ENCODE measurements at places on chromosomes 7 and 10.

- no peak for DNase-seq
Measured at GRCh38 chr7:33880787-33881186, 24.6 kb upstream of the BMPER start.

GRCh38 chr10:113340282-113340681, 212.6 kb upstream of the HABP2 start:
- DNase-seq: no peak

GRCh38 chr7:37988721-37989650, 68.5 kb downstream of the EPDR1 start:
- DNase-seq: no peak

DNA sequence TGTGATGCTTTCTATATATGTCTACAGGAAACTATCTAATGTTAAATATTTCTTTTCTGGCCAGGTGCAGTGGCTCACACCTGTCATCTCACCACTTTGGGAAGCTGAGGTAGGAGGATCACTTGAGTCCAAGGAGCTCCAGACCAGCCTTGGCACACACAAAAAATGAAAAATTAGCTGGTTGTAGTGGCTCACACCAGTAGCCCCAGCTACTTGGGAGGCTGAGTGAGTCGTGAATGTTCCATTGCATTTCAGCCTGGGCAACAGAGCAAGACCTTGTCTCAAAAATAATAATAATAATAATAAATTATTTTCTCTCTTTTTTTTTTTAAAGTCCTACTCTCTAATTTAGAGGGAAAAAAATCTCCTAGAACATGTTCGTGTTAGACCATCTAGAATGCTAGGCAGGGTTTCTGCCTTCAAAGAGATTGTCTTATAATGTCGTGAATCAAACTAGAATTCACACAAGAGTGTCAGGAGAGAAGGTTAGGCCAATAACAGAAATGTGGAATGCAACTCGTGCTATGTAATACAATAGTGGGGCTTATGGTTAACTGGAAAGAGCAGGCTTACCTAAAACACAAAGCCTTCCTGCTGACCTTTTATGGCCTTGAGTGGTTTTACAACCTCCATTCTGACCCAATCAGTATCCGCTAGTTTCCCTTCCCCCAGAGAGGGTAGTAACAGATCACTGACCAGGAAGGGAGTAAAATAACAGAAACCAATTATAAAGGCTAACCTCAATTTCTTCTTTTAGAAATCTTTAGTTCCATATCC, 46.3 kb downstream of the MYOF start:
- DNase-seq: no peak

DNA sequence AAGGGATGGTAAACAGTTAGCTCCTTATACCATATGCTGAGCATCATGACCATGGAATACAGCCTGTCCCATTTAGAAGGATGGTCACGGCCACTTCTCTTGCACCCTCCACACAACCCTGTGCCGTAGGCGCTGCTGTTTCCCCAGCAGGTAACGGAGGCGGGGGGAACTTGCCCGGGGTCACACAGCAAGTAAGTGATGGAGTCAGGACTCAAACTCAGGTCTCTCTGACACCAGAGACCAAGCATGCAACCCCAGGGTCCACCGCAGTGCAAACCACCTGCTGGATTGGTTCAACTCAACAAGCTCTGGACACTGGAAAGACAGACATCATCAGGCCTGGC, 71.6 kb downstream of the ZRANB1 start:
- no peak for DNase-seq

GRCh38 chr7:167090-167855, 25.1 kb upstream of the FAM20C start:
- DNase-seq: no peak

DNA sequence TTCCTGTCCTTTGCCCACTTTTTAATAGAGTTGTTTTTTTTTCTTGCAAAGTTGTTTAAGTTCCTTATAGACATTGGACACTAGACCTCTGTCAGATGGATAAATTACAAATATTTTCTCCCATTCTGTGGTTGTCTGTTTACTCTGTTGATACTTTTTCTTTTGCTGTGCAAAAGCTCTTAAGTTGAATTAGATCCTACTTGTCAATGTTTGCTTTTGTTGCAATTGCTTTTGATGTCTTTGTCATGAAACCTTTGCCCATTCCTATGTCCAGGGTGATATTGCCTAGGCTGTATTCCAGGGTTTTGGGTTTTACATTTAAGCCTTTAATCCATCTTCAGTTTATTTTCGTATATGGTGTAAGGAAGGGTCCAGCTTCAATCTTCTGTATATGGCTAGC, 76.9 kb upstream of the AGR3 start:
- DNase-seq: no peak

DNA sequence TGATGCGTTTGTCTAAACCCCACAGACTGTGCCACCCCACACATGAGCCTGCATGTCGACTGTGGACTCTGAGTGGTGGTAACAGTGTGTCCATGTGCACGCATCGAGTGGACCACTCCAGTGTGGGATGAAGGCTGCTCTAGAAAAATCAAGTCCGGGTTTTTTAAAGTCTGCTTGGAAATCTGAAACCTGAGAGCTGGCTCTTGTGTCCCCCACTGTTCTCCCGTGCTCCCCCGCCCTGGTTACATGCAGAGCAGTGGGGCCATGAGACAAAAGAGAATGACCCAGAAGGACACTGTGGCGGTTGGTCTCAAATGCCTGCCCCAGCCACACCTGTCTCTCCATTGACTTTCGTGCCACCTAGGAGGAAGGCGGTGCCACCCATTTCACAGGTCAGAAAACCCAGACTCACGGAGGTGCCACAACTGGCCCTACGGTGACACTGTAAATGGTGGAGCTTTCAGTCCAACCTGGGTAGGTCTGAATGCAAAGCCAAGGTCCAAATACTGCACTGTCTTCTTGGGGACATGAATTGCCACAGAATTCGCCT, 27.3 kb upstream of the PWWP2B start:
- no peak for DNase-seq

GRCh38 chr7:79291498-79291865, 162.0 kb downstream of the MAGI2 start:
- DNase-seq: no peak

GRCh38 chr7:27223941-27224575, 18.5 kb upstream of the EVX1 start:
- no peak for DNase-seq

DNA sequence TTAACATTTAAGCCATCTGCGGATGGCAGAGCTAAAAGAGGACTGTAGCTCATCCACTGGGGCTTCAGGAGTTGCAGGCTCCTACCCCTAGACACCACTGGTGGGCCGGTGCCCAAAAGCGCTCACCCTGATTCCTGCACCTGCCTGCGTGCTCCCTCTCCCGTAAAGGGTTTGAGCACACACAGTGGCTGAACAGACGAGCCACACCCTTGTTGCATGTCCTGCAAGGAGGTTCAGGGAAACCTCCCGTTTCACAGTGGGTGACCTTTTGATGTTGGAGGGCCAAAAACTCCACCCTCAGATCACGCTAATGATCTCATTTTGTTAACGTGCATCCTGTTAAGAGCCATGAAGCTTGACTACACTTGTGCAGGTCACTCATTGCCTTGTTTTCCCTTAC, 37.9 kb downstream of the SYPL1 start:
- DNase-seq: no peak

DNA sequence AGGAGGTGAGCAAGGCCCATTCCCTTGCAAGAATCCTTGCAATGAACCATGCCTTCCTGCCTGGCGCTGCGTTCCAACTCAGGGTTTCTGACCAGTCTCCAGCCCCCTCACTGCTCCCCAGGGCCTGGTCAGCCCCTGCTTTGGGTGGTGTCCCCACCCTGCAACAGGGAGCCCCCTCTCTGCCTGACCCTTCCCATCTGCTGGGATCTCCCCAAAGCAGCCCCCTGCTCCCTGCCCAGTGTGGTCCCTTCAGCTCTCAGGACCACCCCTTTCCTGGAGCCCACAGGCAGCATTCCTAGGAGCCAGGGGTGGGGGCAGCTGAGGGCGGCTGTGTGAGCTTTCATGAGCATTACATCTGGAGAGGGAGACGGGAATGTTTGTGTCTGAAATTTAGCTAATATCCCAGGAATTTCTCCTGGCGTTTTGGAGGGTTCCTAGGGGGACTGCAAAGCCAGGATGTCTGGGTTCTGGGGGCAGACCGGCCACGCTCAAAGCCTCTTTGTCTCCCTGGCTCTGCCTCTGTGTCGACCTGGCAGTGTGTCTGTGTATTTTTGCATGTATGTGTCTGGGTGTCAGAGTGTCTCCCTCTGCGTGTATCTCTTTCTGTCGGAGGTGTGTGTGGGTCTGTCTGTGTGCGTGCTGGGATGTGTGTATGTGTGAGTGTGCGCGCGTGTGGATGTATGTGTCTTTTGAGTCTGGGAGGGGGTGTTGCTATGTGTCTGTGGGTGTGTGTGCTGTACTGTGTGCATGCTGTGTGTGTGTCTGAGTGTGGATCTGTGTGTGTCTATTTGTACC, 300.5 kb upstream of the ZMIZ1 start:
- DNase-seq: no peak

- DNase-seq: no peak
Measured at GRCh38 chr10:128092454-128092853, 33.8 kb downstream of the MKI67 start.

DNA sequence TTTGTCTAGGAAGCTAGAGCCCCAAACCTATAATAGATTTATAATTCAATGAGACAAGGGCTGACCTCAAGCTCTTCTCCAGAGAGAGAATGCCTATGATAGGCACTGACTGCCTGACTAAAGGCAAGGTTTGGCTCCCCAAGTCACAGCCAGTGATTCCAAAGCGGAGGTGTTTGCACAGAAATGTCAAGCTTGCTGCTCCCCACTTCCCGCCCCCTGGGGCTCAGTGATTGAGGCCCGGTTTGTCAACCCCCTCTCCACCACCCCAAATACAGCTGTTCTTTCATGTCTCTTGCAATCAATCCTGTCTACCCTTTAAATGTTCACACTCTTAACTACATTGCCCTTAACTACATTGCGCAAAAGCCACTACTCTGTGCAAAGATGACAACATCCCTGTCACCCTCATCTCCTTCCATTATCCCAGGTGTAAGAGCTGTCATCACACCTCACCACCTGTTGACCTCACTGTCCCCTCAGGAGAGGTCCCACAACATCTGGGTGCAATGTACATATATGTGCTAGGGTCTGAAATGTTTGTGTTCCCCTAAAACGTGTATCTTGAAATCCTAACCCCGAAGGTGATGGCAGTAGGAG, 58.0 kb downstream of the NUDCD3 start:
- no peak for DNase-seq

DNA sequence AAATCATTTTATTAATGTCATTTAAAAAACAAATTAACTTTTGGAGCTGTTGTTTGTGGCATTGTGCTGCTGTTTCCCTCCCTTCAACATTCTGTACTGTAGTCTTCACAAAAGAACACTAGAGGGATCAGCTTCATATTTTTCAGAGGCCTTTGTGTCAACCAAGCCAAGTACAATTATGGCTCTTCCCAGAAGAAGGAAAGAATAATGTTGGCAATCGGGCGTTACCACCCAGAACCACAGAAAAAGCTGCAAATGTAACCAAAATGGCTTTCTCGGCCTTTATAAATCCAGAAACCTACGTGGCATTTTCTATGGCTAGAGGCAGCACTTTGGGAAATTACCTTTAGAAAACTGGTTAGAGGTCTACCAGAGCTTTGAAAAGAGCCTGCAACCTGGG, 98.8 kb upstream of the COL1A2 start:
- no peak for DNase-seq

DNA sequence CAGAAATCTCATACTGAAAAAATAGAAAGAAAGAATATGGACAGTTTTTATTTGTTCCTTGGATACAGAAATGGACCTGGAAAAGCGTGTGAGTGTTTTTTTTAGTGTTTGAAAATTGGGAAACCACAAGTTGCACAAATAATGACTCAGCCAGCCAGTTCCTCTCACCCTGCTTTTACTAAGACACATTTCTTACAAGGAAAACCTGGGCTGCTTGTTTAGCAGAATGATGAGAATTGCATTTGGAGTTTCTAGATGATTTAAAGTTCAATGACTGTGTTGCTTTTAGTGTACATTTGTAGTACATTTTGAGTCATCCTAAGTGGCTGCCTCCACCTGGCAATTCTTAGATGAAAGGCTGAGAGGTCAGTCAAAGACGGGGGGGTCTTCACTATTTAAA, 218.7 kb downstream of the ABCA13 start:
- DNase-seq: no peak

GRCh38 chr10:13617116-13617515, 30.4 kb downstream of the PRPF18 start:
- DNase-seq: no peak

- DNase-seq: no peak
Measured at GRCh38 chr7:64907641-64908326, 4.7 kb downstream of the ZNF273 start.

DNA sequence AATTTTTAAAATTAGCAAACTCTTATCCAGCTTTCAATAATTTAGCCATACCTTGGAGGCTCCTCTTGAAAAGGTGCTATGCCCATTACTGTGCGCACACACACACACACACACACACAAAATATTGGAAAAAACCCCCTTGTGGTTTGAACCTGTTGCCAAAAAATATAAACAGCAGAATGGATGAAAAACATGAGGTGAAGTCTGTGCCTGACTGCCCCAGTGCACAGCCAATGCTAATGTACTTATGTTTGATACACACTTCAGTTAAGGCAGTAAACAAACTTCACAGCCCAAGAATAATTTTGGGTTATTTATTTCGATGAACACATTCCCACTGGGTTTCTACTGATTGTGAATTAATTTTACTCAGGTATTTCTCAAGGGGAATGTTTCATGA, 113.2 kb upstream of the SEM1 start:
- no peak for DNase-seq

DNA sequence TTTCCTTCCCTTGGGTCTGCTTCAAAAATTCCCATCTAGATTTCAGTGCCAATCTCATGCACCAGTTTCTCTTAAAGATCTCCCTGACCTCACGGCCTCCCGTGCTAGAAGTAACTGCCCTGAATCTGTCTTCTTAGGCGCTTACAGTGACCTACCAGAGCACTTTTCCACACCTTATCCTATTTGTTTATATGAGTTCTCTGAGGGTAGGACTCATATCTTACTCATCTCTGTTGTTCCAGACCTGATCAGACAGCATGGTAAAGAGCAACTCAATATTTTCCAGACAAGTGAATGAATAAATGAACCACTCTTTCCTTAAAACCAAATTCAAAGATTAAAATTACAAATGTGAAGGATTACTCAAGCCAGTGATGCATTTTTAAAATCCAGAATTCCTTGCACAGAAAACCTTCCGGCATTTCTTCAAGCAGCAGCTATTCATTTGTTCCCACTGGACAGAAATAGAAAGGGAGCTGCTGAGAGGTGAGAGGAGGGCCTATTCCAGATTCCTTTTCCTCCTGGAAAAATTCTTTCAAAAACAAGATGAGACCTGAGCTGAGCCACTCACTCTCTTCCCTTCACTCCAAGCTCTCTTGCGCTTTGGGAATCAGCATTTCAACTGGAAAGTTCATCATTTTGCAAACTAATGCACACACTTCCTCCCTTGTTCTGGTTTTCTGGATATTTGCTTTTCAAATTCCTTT, 94.6 kb downstream of the ELMO1 start:
- DNase-seq: no peak

DNA sequence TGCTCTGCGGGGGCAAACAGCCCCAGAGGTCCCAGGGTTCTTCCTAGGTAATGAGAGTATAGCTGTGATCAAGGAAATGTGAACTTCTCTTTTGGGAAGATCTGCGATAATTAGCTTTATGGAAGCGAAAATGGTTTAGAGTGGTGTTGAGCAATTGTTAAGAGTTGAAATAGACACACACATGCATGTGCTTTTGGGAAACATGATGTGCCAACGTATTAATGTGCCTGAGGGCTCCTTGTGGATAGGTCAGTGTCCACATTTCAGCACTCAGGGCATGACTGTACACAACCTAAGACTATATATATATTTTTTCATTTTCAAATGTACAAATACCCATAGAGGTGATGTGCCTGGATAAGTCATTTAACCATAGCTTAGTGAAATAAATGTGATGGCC, 67.0 kb downstream of the GSDME start:
- DNase-seq: no peak
